ENCODE measurements at places on chromosomes 16 and 17.

GRCh38 chr17:60305141-60305540 is 86.8 kb downstream of the USP32 start:
- no peak for DNase-seq

DNA sequence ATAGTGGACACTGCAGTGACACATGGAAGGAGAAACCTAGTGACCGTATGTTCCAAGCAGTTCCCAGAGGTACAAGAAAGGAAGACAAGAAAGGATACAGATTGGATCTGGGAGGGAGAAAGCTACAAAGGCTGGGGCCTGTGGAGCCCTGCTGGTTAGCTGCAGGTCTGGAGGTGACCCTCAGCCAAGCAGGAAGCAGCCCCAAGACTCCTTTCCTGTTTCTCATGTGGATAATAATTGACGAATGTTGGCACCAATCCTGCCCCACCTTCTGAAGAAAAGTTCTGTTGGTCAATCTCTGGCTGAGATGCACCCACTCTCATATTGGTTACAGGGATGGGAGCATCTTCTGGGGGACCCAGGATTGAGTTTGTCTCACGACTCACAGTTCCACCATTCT is 99.8 kb downstream of the SHISA6 start:
- DNase-seq: no peak

- DNase-seq: no peak
Observed at GRCh38 chr16:21156767-21157467, 1.6 kb upstream of the LDAF1 start.

DNA sequence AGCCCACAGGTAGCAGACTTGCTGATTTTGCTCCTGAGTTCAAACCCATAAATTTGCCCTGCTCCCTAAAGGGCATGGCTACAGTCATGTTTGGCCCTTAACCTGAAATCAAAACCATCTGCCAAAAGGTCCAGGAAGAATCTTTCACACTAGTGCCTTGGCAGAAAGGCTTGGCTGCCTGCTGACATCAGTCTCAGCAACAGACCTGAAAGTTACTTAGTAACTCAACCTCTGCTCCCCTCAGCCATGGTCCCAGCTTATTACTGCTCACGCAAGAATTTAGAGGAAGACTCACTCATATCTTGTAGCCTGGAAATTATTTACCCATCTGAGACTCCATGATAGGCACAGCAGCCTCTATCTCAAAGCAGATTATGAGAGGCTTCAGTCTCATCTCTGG is 98.0 kb upstream of the KIF2B start:
- DNase-seq: no peak

DNA sequence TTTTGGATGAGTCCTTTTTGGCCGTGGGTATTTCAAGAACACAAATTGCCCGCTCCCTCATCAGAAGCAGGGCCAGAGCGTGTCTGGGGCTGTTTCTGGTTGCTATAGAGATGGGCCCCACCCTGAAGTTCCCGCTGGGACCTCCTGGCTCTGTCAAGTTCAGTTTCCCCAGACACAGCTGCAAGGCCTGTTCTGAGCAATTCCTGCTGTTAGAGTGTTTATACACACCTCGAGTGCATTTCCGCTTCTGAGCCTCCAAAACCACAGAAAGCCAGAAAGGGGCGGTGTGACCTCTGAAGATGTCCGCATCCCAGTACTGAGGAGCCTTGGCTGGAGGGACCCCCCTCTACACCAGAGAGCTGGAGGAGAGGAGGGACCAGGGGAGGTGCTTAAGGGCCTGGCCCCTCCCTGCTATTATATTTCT is 9.3 kb upstream of the WBP2 start:
- DNase-seq: no peak

DNA sequence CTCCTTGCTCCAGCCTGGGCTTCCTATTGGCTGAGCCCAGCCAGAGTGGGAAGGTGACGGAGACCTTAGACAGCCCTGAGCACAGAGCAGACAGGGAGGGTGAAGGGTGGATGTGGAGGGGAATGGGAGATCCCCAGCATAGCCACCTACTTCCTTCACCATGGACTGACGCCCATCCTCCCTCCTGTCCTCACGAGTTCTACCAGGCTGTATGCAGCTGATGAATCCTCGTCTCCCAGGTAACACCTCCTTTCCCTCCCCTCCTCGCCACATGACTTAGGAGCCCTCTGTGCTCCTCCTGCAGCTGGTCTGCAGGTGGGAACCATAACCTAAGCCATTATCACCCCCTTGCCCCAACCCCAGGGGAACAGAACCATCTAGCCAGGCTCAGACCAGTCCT is 9.0 kb upstream of the CRHR1 start:
- DNase-seq: no peak
